ENCODE measurements at places on chromosomes 4 and X.

GRCh38 chrX:443536-444210, 57.0 kb upstream of the PPP2R3B start:
- DNase-seq, result no peak

DNA sequence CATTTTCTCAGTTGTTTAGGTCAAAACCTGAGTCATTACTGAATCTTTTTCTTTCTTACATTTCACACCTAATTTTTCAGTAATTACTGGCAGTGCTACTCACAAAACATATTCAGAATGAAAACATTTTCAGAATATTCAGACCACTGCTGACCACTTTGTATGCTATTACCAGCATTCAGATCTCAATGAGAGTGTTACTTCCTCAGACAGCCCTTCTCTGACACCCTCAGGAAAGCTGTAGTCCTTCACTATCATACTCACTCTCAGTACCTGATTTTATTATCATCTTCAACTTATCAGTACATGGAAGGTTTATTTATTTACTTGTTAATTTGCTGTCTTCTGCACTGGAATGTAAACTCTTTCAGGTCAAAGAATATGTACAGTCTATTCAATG, 12.3 kb upstream of the ALB start:
- no peak for DNase-seq

- DNase-seq, result no peak
Measured at GRCh38 chr4:3741217-3742011, 24.8 kb upstream of the ADRA2C start.

GRCh38 chrX:24203072-24203808, 53.7 kb downstream of the ZFX start:
- DNase-seq, result no peak

DNA sequence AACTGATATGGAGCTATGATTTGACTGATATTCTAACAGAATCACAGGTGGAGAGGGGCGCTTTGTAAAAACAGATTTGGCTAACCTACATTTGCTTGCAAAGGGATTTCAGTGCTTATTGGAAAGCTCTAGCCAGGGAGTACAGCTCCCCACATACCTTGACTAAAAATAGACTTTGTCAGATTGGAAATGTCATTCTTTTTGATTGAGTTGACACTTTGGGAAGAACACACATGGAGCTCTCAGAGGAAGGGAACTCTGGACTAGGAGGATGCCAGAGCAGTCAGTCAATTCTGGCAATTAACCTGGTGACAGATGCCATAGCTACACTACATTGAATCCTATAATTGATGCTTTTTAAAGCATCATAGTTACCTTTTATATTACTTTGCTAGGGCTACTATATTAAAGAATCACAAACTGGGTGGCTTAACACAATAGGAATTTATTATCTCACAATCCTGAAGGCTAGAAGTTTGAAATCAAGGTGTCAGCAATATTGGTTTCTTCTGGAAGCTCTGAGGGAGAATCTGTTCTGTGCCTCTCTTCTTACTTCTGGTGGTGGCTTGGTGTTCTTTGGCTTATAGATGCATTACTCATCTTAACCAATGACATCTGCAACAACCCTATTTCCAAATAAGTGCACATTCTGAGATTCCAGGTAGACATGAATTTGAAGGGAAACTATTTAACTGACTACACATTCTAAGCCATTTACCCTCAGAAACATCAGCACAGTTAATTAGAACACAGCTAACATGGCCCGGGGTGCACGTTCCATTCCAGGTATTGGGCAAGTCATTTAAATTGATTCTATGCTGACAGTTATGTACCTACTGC, 8.4 kb upstream of the HERC3 start:
- peak; percentile 58 for DNase-seq

- DNase-seq, result no peak
Measured at GRCh38 chr4:145186729-145187128, 6.3 kb upstream of the OTUD4 start.

- DNase-seq, result no peak
Measured at GRCh38 chr4:152575533-152575932, 39.6 kb upstream of the FBXW7 start.

- DNase-seq, result no peak
Measured at GRCh38 chrX:9392445-9392844, 72.4 kb upstream of the TBL1X start.
